ENCODE measurements at places on chromosomes 1 and 21.

- ATAC-seq = no peak
Measured at GRCh38 chr1:10575616-10576015, 100.9 kb downstream of the PEX14 start.

- ATAC-seq = no peak
Measured at GRCh38 chr21:43657355-43658087, 1.8 kb downstream of the HSF2BP start.

DNA sequence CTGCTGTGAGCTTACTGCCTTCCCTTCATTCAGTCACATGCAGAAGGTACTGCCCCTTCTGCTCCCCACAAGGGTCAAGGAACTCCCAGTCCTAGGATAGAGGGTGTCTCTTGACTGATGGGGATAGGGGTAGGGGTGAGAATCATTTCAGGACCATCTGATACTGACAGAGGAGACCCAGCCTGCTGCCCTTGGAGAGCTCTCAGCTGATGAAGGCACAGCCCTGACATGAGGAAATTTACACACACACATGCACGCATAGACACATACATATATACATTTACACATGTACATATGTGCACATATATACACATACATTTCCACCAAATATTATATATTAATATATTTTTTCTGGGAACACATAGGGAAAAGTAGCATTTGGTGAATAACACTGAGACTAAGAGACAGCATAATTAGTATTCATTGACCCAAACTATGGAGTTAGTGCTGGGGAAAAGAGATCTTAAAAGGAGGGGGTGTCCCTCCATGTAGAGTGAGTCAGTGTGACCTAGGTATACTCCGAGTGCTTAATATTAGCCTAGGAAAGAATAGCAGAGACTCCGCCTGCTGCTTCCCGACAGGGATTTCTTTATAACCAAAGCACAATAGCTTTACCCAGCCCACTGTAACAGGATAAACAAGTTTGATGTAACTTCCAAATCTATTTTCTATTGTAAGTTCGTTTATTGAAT, 27.6 kb upstream of the HHAT start:
- no peak for ATAC-seq

GRCh38 chr1:193625255-193625654, 438.8 kb upstream of the B3GALT2 start:
- ATAC-seq = no peak

DNA sequence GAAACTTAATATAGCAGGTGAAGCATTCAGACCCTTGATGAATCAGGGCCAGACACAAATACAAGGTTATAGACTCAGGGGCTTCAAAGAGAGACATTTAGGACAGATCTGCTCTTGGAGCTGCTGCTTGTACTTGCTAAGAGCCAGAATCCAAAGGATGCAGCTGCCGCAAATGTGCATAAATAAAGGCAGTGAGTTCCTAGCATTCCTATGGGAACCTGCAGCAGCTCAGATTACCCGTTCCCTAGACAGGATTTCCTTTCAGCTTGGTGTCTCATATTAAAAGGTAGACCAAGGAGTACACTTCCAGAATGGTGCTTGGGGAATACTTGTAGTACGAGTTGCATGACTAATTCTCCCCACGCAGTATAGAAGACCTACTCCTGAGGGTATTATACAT, 9.7 kb upstream of the LRRC53 start:
- no peak for ATAC-seq
